ENCODE measurements at places on chromosomes 1 and 21.

DNA sequence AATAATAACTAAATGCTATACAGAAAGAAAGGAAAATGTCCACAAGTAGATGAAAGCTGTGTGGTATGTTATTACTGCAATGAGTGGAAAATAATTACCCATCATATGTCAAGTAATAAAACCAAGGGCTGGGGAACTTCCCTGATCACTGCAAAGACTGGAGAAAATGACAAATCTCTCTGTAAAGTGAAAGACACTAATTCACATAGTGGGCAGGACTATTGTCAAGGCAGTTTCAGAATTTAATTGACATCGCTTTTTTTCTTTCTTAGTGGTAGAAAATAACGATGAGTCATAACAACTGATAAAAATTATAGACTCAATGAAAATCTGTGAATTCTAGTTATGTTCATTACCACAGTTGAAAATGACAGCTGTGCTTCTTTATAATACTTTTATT, 153.7 kb upstream of the ST6GALNAC5 start:
- no peak for DNase-seq

GRCh38 chr1:6799499-6799898, 14.2 kb downstream of the CAMTA1 start:
- no peak for DNase-seq

GRCh38 chr1:241130881-241131280, 226.1 kb downstream of the RGS7 start:
- DNase-seq = peak; percentile 9

GRCh38 chr1:235012436-235013210, 116.0 kb downstream of the TOMM20 start:
- peak; percentile 22 for DNase-seq

DNA sequence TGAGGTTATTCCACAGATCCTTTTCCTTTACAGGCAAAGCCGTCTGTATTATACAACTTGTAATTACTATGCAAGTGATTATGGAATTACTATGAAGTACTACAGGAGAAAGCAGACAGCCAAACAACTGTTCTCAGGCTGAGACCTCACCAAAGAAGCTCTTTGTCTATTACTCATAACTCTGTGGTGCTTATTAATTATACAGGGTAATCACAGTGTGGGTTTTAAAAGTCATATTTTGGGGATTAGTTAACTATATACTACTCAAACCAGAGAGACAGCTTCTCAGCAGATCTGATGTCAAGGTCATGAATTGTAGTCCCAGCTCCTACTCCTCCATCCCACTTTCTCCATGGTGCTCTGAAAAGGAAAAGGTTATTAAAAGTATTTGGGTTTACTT, 49.6 kb downstream of the CTTNBP2NL start:
- DNase-seq = no peak

GRCh38 chr21:26595971-26596370, 22.9 kb upstream of the CYYR1 start:
- DNase-seq = no peak

DNA sequence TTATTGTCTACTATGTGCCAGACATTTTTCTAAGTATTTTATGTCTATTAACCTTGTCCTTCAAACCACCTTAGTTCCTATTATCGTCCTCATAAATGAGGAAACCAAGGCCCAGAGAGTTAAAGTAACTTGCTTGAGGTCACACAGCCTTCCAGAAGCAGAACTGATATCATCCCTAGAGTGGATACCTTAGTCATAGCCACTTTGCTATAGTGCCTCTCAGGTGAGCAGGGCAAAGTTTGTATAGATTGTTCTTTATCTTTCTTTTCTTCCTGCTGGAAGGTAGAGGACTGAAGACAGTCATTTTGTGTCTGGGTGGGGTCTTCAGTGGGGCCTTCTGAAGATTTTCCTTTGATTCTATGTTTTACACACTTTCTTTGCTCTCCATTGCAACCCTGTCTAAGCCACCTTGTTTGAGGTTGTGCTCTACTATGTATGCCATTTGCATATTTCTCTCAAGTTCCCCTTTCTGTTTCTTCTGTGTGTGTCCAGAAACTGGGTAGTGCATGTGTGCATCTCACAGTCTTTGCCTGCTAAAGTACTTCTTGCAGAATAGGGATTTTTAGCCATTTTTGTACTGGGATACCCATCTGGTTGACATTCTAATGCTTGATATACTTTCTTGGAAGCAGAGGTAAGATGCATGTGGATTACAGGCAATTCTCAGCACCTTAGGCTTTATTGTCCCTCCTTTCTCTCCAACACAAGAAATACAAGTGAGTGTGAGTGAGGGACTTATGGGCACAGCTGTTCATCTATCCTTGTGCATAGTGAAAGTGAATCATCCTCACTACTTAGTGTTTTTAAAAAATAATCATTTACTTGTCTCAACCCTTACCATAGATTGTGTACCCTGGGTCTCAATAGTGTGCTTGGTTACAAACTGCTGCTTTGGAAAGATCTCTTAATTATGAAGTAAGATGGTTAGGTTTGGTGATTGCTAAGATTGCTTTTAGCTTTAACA, 207.6 kb upstream of the HMCN1 start:
- DNase-seq = no peak

DNA sequence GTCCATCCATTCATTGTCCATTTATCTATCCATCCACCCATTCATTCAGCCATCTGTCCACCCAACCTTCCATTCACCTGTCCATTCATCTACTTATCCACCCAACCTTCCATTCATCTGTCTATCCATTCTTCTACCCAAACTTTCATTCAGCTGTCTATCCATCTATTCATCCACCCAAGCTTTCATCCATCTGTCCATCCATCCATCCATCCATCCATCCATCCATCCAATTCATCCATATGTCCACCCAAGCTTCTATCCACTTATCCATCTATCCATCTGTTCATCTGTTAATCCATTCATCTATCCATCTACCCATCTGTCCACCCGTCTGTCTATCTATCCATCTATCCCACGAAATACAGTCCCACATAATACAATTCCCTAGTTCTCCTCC, 21.6 kb upstream of the MAN1C1 start:
- DNase-seq = no peak

- DNase-seq = no peak
Measured at GRCh38 chr1:232593717-232594502, 36.0 kb downstream of the SIPA1L2 start.

- no peak for DNase-seq
Measured at GRCh38 chr1:95067568-95067967, 5.2 kb downstream of the ALG14 start.

- DNase-seq = no peak
Measured at GRCh38 chr1:23805025-23805424, 4.5 kb upstream of the GALE start.

GRCh38 chr21:36551731-36552433, 72.0 kb upstream of the CLDN14 start:
- DNase-seq = peak; percentile 81

GRCh38 chr1:32195972-32196823, 4.2 kb upstream of the CCDC28B start:
- no peak for DNase-seq

- DNase-seq = no peak
Measured at GRCh38 chr1:52454127-52454526, 49.7 kb downstream of the PRPF38A start.

DNA sequence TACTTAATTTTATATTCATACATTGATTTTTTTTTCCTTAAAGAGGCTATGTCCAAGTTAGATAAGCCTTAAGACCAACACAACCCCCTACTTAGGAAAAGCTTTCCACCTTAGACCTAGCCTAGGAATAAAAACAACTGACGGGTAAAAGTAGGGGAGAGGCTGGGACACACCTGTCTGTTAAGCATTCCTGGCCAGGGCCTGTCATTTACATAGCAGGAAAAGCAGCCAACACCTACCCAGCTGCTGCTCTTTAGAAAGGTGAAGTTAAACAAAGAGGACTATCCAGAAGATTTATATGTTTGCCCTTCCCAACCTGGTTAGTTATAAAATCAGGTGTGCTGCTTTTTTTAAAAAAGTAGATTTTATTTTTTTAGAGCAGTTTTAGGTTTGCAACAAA, 29.1 kb upstream of the SAMD13 start:
- no peak for DNase-seq

DNA sequence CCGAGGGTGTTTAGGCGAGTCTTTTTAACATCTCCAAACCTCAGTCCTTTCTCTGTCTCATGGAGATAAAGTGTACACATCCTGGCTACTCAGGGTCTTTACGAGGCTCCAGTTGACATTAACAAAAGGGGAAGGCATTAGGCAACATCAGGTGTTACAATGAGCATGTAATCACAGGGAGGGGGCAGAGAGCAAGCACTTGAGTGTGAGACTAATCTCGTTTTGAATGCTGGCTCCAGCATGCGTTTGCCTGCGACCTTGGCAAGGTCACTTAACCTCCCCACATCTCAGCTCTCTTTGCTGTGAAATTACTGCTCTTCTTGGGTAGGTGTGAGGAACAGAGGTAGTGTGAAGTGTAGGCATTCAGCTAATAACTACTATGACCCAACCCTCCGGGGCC, 3.1 kb downstream of the TNNT2 start:
- DNase-seq = no peak

- no peak for DNase-seq
Measured at GRCh38 chr1:44326821-44327465, 28.1 kb downstream of the ERI3 start.

DNA sequence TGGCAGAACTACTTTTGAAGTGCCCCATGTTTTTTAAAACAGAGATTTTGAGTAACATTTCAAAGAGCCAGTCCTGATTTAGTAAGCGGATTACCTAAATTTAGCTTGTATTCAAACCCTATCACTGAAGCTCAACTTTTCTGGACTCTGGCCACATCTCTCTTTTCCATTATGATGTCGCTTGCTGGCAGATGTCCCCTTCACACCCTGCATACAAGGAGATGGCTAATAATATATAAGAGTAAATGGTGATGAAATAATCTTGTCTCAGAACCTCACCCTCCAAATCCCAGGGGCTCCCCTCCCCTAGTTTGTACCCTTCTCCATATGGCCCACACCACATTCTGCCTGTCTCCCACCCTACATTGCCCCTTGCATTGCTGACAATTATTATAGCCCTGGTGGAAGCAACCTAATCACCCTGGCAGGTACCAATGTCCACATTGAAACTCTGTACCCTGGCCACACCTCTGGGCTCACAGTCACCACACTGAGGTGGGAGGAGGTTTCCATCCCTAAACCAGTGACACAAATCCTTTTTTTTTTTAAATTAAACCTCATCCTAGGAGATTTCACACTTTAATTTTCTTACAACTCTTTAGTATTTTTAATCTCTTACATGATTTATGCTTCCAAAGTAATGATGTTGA, 106.0 kb upstream of the SYT6 start:
- no peak for DNase-seq
